Left cardiac atrium (tissue), 4 donors: ENCODE measurements at places on chromosomes 4 and X.

- no peak for DNase-seq
These were observed 14.8 kb upstream of the FAM47A start for GRCh38 chrX:34146906-34147305.

DNA sequence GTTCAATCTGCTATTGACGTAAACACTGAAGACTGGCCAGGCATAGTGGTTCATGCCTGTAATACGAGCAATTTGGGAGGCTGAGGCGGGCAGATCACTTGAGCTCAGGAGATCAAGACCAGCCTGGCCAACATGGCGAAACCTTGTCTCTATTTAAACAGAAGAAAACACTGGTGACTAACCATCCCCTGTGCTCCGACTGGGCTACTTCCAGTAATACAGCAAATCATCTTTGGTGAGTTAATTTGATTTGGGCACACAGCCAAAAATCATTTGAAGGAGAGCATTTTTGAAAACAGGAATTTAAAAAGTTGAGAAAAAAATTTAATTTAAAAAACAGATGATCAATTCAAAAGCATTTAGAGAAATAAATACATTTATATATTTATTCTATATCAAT lies 52.0 kb downstream of the SEC24D start:
- DNase-seq: peak; percentile 31

- DNase-seq: no peak
These were observed 80.0 kb downstream of the ALPK1 start for GRCh38 chr4:112377171-112377570.

DNA sequence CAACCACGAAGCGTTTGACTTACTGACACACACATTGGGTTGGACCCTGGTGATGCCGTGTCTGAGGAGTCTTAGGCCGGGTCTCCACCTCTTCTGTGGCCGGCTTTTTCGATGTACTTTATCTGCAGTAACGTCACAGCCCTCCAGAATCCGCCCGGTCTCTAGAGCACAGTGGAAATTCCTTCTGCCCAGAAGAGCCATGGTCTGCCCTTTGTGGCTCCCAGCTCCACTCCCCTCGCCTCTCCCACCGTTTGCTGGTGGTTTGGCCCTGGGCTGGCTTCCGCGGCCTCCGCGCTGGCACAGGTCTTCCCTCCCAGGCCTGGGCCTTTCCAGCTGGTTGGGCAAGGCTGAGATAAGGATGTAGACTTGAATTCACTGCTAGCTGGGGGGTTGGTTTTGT lies 4.3 kb downstream of the MAEA start:
- peak; percentile 67 for DNase-seq

GRCh38 chr4:107896646-107897045 lies 34.7 kb upstream of the CYP2U1 start:
- DNase-seq: no peak

GRCh38 chr4:155582971-155583437 lies 83.6 kb upstream of the GUCY1A1 start:
- no peak for DNase-seq

- DNase-seq: peak; percentile 56
These were observed 327.8 kb downstream of the ARHGAP10 start for GRCh38 chr4:148059617-148060180.

GRCh38 chrX:132461886-132462285 lies 27.0 kb downstream of the MBNL3 start:
- no peak for DNase-seq

DNA sequence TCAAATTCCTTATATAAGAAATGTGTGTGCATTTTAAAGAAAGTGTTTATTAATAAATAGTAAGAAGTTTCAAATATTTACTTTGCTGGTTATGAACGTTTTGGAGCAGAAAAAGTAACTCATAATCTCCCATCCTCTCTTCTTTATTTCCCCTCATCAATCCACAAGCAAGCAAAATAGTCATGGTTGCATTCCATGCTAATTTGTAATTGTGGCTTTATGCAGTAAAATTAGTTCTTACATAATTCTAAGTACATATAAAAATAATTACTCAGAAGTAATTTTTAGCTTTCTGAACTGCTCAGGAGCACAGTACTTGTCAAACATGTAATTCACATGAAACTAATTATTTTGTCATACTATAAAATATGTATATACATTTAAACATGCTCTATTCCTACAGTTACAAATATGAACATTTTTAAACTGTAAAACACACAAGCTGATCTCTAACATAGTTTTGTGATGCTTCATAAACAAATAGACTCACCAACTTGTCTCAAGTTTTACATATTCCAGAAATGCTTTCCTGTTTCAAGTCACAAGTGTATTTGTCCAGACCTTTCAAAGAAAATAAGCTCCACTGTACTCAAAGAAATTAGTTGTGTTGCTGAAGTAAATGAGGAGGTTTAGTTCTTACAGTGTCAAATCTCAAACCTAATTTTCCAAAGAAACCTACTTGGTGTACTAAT lies 218.9 kb downstream of the PABPC4L start:
- no peak for DNase-seq
